GM23338 (cell line): ENCODE measurements at places on chromosomes 6 and 20. TPM values are rescaled to one million over a fixed set of nuclear protein-coding genes. Genes with fewer than 3 reads are reported as not detected.

- peaks cover 17% of the 10 kb centered on the region for H3K4me1 ChIP-seq
- H3K4me3 ChIP-seq: no peak overlapping the region
- peaks cover 20% of the 10 kb centered on the region; the same call in 1 of the 2 replicates for H3K36me3 ChIP-seq
- no peak overlapping the region for H3K27ac ChIP-seq
- no peak for DNase-seq
- H3K27me3 ChIP-seq: no peaks in the 10 kb centered on the region
These were observed 10.6 kb downstream of the TAF11 start for GRCh38 chr6:34877259-34877658.

SIRPA gene
- total RNA-seq: 2.9 and 4.2 TPM in 2 replicates

NRSN1 gene
- 0.54 and 1.5 TPM in 2 replicates for total RNA-seq

MARCKS gene
- total RNA-seq: 85.9 and 87.6 TPM in 2 replicates

DNA sequence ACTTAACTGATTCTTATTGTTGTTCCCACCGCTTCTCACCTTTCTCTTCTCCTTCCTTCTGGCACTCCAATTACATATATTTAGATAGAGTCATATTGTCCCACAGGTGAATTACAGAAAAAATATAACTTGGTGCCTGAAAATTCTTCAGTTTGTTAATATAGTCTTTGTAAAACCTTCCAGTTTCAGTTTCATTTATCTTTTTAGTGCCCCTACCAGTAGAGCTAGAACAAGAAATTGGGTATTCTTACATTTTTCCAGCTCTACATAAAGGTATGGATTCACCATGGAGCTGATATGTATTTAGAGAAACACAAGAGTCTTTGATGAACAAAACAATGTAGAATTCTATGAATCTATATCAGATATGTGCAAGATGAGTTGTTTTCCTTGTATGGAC is 10.7 kb downstream of the MANEA start:
- H3K36me3 ChIP-seq: 0 out of 2 replicates have a peak, but pooled peaks cover 21% of the 10 kb centered on the region
- H3K27ac ChIP-seq: no peak overlapping the region
- H3K4me1 ChIP-seq: no peaks in the 10 kb centered on the region

GRCh38 chr6:150230164-150230561 is 87.3 kb downstream of the PPP1R14C start:
- no peak for DNase-seq
- H3K27me3 ChIP-seq: peaks cover 20% of the 10 kb centered on the region
- H3K4me3 ChIP-seq: no peak overlapping the region
- peaks cover 34% of the 10 kb centered on the region for H3K4me1 ChIP-seq
- H3K27ac ChIP-seq: no peak overlapping the region

DNA sequence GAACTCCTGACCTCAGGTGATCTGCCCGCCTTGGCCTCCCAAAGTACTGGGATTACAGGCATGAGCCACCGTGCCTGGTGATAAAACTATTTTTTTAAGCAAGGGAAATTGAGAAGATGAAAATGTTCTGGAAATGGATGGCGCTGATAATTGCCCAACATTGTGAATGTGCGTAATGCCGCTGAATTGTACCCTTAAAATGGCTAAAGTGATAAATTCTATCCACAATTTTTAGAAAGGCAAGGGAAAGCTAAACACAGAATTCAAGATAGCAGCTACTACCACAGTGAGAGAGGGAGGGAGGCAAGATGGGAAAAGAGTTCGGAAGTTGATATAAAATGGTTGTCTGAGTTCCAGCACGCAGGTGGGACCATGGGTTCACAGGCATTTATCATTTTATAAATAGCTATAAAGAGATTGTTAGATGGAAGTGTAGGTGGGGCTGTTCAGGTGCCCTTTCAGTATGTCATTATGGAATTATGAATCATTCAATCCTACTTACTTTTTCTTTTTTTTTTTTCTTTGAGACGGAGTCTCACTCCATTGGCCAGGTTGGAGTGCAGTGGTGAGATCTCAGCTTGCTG is 8.3 kb downstream of the RIPOR3 start:
- no peaks in the 10 kb centered on the region for H3K27me3 ChIP-seq
- peaks cover 5% of the 10 kb centered on the region; the same call in 1 of the 2 replicates for H3K4me1 ChIP-seq
- no peak overlapping the region for H3K4me3 ChIP-seq
- DNase-seq: no peak

- no peaks in the 10 kb centered on the region for H3K36me3 ChIP-seq
- peak overlapping the region; percentile 80 for H3K4me3 ChIP-seq
- no peak for DNase-seq
- H3K27me3 ChIP-seq: peaks cover 33% of the 10 kb centered on the region
These were observed 705 bp upstream of the UTRN start for GRCh38 chr6:144284478-144284782.
